ENCODE measurements at places on chromosomes 11 and 22.

DNA sequence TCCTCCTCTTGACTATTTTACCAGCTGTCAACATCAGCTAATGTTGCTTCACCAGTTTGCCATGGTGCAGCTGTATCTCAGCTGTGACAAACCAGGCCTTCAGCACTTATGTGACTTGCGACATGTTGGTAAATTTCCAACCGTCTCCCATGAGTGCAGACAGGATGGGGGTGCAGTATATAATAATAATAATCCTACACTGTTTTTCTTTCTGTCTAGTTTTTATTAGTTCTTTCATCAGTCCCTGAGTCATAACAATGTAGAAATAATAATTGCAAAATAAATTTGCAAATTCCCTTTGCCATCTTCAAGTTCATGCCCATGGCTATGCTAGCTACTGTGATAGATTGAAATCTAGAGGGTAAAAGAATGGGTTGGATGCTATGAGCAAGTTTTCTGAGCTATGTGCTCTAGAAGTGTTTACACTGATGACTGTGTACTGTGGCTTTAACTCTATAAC is 4.9 kb downstream of the MMP13 start:
- DNase-seq: no peak

- DNase-seq: no peak
These were observed 77.2 kb downstream of the PRR5L start for GRCh38 chr11:36373016-36374010.

DNA sequence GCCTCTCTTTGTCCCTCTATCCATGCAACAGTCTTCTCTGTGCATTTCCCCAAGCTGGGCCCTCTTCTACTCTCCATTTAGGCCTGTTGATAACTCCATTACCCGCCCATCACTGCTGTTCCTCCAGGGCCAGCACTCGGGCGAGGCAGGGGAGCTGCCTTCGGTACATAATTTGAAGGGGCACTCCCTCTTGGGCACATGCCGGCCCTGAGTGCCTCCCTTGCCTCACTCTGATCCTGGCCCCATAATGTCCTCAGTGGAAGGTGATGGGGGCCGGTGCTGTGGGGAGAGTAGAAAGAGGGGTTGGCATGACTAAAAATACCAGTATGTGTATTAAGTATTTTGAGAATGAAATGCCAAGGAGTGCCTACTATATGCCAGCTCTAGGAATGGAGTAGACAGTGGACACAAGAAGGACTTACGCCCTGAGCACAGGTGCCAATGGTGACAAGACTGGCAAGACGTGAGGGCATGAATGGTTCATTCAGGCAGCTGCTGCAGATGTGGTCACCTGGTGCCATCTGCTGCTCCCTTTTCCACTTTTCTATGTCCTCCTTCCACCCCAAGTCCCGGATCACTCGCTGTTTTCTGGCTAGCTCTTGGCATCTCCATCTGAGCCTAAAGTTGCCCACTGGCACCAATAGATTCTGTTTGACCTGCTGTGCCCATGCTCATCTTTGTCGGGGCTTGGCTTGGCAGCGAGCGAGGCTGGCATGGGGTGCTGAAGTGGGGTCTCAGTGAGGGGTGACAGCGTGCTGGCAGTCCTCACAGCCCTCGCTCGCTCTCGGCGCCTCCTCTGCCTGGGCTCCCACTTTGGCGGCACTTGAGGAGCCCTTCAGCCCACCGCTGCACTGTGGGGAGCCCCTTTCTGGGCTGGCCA is 22.6 kb downstream of the TMEM218 start:
- no peak for DNase-seq

GRCh38 chr11:120615391-120615790 is 103.8 kb downstream of the GRIK4 start:
- no peak for DNase-seq

- DNase-seq: peak; percentile 61
These were observed 61.9 kb downstream of the MED15 start for GRCh38 chr22:20569059-20570058.

DNA sequence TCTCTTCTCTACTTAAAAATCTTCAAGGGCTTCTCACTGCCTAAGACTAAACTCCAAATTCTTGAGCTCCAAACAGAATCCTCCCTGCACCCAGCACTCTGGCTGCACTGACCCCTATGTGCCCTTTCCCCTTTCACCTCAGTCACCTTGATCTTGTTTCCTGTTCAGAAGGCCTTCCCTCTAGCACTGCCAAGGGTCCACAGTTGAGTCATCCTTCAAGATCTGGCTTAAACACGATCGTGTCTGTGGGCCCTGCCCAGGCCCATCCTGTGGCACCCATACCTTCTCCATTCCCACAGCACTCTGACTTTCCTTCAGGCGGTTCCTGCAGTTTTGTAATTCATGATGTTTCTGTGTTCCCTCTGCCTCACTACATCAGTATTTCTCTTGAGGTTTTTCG is 129.2 kb downstream of the ARL14EP start:
- DNase-seq: no peak

- DNase-seq: peak; percentile 18
These were observed 728 bp downstream of the DCUN1D5 start for GRCh38 chr11:103091064-103091800.

DNA sequence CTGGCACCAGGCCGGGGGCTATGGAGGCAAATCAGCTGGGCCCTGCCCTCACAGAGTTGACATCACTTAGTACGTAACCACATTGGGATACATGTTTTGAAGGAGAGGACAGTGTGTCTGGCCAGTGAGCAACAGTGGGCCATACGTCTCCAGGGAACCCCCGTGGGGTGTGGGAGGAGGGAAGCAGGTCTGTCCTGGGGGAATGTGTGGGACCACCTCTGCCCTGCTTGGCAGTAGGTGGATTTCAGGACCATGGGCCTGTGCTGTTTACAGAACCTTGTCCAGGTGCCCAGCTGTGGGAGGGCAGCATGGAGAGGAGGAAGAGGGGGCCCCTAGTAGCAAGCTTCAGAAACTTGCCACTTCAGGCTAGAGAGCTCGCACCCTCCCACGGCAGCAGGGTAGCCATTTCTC is 21.0 kb downstream of the P2RY2 start:
- DNase-seq: no peak

DNA sequence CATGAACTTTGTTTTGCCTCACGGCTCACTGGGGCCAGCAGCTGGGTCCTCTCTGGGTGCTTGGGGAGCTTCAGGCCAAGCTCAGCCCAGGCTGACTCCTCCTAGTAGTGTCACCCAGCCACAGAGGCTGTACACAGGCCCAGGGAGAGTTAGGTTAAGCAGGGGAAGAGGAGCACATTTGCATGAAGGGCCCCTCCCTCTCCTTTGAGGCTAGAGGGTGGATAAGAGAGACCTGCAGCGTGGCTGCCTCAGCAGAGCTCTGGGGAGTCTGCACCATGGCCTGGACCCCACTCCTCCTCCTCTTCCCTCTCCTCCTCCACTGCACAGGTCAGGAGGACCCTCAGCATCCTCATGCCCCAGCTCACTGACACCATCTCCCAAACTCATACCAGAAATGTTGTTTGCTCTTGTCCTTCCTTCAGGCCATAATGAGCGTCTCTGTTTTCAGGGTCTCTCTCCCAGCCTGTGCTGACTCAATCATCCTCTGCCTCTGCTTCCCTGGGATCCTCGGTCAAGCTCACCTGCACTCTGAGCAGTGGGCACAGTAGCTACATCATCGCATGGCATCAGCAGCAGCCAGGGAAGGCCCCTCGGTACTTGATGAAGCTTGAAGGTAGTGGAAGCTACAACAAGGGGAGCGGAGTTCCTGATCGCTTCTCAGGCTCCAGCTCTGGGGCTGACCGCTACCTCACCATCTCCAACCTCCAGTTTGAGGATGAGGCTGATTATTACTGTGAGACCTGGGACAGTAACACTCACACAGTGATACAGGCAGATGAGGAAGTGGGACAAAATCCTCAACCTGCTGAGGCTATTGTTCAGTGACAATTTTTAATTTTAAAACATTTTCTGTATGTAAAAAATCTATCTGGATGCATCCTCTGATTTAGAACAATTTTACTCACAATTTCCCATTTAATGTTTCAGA is 82.4 kb upstream of the VPREB1 start:
- no peak for DNase-seq

GRCh38 chr11:93059117-93059957 is 89.9 kb downstream of the MTNR1B start:
- DNase-seq: no peak

DNA sequence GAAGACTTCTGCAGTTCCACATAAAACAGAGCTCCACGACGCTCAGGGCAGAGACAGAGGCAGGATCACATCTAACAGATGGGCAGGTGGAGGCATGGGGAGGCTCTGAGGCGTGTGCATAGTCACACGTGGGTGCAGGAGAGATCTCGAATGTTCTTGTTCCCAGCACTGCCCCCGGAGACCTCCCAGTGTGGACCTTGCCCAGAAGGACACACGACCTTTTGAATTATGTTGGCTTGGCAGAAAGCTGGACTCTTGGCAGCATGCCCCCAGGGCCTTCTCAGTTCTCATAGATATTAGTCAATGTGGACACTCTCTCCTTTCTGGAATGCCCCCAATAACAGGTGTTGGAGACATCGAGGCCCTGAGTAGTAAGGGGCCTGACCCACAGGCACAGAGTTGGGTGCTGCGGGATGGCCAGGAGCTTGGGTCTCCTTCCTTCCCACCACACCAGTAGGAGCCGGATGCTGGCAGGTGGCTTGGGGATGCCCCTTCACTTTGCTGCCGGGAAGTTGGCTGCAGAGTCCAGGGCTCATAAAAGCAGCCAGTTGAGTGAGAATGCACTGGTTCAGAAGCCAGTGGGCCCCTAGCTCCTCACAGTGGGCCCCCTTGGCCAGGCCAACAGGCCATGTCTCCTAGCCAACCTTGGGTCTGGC is 12.1 kb downstream of the MYEOV start:
- DNase-seq: no peak

- DNase-seq: no peak
These were observed 66.5 kb downstream of the SLC35F2 start for GRCh38 chr11:107792049-107792443.

- no peak for DNase-seq
These were observed 1.1 kb downstream of the LRP4 start for GRCh38 chr11:46917109-46917761.

- DNase-seq: peak; percentile 62
These were observed at the start of gene TTC9C for GRCh38 chr11:62728171-62728988. Gene TTC9C, plus strand, starts transcription at chr11:62728486. Its CDS starts 363 bp downstream, at chr11:62728849.

DNA sequence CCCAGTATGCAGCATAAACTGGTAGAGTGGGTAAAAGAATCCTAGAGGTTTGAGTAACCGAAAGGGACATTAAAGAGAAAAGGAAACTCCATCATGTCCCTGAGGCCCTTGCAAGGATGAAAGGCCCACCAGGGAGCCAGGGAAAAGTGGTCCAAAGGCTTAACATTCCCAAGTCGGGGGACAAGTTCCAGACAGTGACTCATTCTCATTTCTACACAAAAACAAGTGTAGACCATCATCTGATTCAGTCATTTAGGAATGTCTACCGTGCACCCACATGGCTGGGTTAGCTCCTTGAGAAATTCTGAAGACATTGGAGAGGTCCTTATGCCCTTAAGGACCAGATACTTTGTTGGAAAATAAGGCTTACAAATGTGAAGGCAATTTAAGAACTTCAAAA is 4.8 kb upstream of the NOX4 start:
- no peak for DNase-seq

DNA sequence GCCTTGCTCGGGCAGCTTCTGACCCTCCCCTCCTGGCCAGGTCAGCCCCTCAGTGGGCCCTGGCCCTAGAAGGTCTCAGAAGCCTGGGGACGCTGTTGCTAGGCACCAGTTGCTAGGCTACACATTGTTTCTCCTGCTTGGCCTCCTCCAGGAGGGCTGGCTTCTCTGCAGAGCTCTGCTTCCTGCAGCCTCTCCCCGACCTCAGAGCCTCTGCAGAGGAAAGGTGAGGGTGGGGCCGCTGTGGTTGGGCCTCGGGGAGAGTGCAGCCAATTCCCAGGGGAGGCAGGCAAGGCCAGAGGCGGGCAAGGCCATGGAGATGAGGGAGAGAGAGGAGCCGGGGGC is 27.6 kb upstream of the LRRC10B start:
- DNase-seq: no peak

GRCh38 chr11:85953491-85954143 is 98.4 kb downstream of the CCDC83 start:
- no peak for DNase-seq
